ENCODE measurements at places on chromosomes 1 and 21.

DNA sequence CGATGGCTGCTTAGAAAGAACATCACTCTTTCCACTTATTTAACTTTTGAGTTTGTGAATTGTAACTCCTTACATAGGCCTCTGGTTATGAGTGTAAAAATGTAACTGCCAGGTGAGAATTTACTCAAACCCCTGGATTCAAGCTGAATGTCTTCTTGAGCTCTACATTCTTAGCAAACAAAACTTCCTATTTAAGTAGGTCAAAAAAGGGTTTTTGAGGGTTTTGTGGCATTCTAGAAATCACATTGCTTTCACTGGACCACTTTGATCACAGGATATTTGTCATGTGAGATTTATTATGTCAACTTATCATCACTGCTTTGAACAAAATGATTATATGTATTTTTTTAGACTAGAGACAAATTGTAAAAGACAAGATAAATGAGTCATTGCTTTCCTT, 5.7 kb downstream of the IL23R start:
- DNase-seq: peak; percentile 65

- DNase-seq: no peak
Measured at GRCh38 chr1:34617321-34618118, 137.3 kb upstream of the GJB5 start.

- no peak for DNase-seq
Measured at GRCh38 chr1:25055324-25055780, 125.3 kb upstream of the RUNX3 start.

GRCh38 chr1:169601096-169601881, 15.0 kb upstream of the F5 start:
- peak; percentile 34 for DNase-seq

DNA sequence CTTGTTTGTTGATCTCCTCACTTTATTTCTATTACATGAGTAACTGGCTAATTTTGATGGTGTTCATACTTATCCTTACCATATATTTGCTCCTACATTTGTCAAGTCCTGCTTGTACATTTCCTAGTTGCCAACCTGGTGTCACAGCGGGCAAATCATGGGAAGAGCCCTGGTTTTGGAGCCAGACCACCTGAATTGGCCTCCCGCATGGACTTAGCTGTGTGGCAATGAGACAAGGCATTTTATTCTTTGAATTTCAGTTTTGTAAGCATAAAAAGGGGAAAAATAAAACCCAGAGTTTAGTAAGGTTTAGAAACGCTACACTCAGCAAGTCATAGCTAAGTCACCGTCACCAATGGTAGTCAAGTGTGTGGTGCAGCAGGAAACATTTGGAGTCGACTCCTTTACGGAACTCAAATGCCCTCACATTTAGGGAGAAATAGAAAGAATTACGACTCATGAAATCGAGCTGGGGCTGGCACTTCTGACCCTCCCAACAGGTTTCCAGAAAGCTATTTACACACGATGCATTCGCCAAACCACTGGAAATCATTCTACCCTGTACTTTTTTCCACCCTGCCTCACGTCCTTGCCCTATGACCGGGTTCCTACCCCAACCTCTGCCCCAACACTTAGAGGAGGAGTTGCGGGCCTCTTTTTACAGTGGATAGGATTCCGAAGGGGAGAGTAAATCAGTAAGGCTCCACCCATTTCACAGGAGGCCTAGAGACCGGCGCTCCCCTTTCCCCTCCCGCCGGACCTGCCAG, 492 bp upstream of the PGM1 start:
- DNase-seq: no peak

Measured in CD4-positive, alpha-beta memory T cell (primary cell).